Endodermal cell (in vitro differentiated cells): ENCODE measurements at places on chromosomes 11 and 22. TPM values are rescaled to one million over a fixed set of nuclear protein-coding genes. Genes with fewer than 3 reads are reported as not detected.

BRSK2 gene
- total RNA-seq, result 9.0 to 15.7 TPM (median 9.4 TPM) in 3 replicates

CARD18 gene
- total RNA-seq, result not detected in 3 replicates

GRCh38 chr11:86069408-86070101 is 671 bp upstream of the PICALM start:
- H3K36me3 ChIP-seq, result no peaks in the 10 kb centered on the region
- peak overlapping the region; percentile 91 for H3K27ac ChIP-seq
- H3K4me1 ChIP-seq, result peaks cover 4% of the 10 kb centered on the region
- no peaks in the 10 kb centered on the region for H3K27me3 ChIP-seq

SOX6 gene
- total RNA-seq, result 0.13 to 0.73 TPM (median 0.21 TPM) in 3 replicates

DNA sequence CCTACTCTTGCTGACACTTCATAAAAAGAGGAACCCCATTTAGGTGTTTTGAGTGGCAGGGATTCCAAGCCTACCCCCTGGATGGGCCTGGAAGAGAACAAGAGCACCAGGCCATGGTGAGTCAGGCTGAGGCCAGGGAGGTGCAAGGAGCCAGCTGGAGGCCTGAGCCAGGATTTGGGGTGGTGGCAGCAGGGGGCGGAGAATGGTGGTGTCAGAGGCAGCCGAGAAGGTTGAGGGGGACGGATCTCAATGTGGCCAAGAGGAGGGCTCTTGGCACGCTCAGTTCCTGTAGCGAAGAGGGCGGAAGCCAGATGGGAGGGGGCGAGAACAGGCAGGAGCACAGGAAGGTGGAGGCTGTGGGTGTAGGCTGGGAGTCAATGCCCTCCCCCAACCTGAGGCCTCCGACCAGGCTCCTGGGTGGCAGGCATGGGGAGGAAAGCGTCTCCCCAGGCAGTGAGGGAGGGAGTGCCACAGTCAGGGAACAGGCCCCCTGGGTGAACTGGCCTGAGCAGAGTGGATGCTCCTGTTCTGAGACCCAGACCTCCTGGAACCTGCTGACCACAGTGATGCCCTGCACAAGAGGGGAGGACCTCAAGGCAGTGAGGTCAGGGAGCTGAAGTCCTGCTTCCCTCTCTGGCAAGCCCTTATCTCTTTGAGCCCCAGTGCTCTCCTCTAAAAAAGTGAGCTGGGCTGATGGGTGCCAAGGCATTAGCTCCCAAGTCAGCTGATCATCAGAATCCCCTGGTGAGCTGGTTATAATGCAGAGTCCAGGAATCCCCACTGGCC is 13.9 kb downstream of the RTN4RL2 start:
- H3K36me3 ChIP-seq, result no peaks in the 10 kb centered on the region
- H3K4me1 ChIP-seq, result no peaks in the 10 kb centered on the region

MS4A15 gene
- total RNA-seq, result not detected in 2 replicates

DNA sequence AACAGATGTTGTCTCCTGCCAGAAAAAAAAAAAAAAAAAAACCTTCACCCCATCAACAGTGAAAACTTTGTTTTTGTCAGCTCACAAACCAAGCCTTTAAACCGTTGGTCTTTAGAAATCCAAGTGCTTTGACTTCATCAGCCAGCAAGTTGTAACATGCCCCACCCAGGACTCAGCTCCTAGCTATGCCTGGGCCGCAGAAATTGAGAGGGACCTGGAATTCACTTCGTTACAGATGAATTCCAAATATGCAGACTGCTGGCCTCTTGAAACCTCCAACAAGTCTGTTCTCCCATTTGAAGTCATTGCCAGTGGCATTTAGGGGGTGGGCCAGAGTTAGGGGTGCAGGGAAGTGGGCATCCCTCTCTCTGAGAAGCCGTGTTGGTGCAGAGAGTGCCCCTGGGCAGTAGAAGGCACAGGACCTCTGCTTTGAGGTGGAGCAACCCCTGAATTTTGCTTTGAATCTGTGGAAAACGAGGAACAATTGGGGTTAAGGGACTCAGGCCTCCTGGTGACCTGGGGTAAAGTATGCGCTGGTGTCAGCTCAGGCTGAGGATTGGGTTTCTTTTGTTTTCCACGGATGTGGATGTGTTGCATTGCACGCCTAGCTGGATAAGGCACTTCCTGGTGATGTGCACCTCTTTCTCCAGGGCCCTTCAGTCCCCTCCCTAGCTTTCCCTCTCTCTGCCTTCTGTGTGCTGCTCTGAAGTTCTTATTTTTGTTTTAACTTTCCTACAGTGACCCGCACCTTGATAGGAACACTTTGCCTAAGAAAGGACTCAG is 109.5 kb downstream of the DBX1 start:
- peak; percentile 55 for DNase-seq
- no peaks in the 10 kb centered on the region for H3K4me1 ChIP-seq
- no peaks in the 10 kb centered on the region for H3K27me3 ChIP-seq
- no peak overlapping the region for H3K4me3 ChIP-seq

- no peak for DNase-seq
- peaks cover 14% of the 10 kb centered on the region for H3K4me1 ChIP-seq
- no peak overlapping the region for H3K4me3 ChIP-seq
- no peak overlapping the region for H3K27ac ChIP-seq
- H3K36me3 ChIP-seq, result no peaks in the 10 kb centered on the region
Measured at GRCh38 chr22:35892192-35892591, 136.4 kb downstream of the RBFOX2 start.
